Ovary (tissue), 10 donors: ENCODE measurements at places on chromosomes 7 and 10. TPM values are rescaled to one million over a fixed set of nuclear protein-coding genes. Genes with fewer than 3 reads are reported as not detected.

- DNase-seq: no peak
Measured at GRCh38 chr7:2608921-2609411, 22.8 kb upstream of the TTYH3 start.

Gene COL17A1
- polyA plus RNA-seq: 0.67 TPM

GRCh38 chr10:78179886-78180705 is 146.4 kb downstream of the RPS24 start:
- DNase-seq: no peak

DNA sequence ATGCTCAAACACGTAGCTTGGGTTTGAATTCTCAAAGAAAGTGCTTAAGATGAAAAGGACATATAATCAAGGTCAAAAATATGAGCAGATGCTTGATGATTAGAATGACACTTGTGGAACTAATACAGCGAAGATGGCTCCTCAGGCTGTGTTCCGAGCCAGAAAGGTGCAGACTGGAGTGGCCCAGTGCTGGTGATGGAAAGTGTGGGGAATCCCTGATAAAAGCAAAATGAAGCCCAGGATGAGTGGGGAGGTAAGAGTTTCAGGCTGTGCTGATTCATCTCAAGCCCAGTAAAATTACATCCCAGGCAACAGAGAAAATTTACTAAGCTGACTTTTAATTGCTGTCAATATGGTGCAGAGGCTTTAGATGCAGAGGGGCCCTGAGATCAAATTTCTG is 77.8 kb upstream of the IKZF1 start:
- DNase-seq: no peak

Gene ACADSB
- polyA plus RNA-seq: 25.3 TPM

DNA sequence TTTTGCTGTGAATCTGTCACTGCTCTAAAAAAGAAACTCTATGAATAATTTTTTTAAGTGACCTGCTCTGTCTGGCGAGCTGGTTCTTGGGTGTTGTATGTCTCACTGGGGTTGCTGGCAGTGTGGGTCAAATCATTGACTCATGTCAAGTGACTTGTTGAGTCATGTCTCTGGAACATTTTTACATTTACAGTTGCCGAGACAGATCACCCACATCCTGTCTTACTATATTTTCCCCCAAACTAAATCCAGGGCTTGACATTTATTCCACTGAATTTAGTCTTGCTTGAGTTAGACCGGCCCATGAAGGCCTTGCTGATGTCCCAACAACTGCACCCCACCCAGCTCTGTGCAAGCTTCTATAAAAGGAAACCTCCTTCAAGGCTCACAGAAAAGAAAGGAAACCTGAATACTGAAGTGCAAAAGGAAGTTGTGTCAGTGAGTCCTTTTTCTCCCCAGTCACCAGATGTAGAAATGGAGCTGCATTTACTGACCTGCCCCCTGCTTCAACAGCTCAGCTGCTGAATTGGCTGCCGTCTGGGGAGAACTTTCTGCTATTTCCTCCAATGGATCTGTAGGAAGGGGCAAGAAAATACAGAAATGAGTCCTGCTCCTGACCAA is 290.3 kb downstream of the TNS3 start:
- no peak for DNase-seq

Gene CXCL12
- polyA plus RNA-seq: 143 TPM

- no peak for DNase-seq
Measured at GRCh38 chr7:75965617-75966016, 28.8 kb downstream of the TMEM120A start.
